Inflammatory macrophage (primary cell): ENCODE measurements at places on chromosomes 1 and 21.

DNA sequence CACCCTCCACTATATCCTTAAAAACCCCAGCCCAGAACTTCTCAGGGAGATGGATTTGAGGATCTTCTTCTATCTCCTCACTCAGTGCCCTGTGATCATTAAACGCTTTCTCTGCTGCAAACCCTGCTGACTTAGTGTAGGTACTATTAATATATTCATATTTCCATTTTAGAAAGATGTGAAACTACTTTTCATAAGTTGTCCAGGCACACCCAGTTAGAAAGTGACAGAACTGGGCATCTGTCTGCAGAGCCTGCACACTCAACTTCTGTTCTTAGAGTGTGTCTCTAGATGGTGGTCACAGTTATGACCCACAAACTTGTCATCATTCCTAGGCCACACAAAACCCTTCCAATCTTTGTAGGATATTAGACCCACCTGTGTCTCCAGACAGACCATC lies 55.0 kb downstream of the FCRL5 start:
- DNase-seq = no peak

DNA sequence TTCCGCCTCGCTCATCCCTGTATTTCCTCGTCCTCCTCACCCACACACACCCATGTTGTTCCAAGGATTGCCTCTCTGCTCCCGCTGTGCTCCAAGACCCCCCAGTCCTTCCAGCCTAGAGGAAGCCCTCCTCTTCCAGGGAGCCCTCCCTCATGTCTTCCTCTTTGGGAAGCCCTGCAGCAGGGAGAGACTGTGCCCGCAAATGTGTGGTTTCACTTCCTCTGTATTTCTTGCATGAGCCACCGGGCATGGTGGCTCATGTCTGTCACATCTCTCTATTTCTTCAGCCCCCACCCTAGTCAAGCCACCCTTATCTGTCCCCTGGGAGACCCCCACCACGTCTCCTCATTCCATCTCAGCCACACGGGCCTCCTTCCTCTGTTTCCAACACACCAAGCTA lies 57.5 kb upstream of the PAX7 start:
- DNase-seq = no peak

GRCh38 chr1:145690587-145691558 lies 16.3 kb downstream of the PDZK1 start:
- DNase-seq = no peak

GRCh38 chr1:187504779-187505178 lies 676.0 kb downstream of the PLA2G4A start:
- no peak for DNase-seq

GRCh38 chr1:99728494-99729235 lies 37.8 kb downstream of the FRRS1 start:
- DNase-seq = no peak

DNA sequence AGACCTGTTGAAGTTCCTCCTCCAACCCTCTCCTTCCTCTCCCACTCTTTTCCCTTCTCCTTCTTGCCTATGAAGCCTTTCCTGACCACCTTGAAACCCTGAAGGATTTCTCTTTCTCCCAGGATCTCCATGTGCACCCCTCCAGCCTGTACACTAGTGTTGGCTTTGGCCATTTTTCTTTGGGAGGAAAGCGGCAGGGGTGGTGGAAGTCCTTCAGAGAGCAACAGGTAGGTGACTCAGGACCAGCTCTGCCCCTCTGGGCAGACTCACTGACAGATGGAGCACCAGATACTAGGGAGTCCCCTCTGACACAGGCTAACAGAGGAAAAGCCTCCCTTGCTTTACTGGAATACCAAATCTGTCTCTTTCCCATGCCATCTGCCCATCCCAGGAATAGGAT lies 4.6 kb downstream of the SLC26A9 start:
- no peak for DNase-seq

DNA sequence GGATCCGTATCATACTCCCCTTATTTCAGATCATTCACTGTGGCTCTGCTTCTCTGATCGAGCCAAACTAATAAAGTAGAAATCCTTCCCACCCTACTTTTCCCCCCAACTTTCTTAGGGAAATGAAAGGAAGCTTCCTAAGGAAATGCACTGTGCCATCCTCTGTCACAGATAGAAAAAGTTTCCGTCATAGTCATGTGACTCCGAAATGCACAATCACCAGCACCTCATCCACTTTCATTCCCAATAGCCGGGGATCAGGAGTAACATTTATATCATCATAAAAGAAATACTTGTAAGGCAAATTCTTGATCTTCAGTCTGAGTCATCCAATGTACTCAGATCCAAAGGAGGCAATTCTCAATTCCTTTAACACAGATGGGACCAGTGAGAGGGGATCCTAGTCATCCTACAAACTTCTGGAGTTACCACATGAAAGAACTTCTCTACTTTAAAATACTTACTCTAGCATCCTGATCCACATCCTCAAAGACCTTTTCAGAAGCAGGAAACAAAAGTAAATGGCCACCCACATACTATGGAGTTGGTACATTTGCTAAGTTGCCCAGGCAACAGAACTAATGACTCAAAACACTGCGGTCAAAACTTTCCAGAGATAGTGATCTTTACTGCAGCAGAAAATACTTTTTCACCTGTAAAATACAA lies 97.8 kb upstream of the ZC3H11B start:
- DNase-seq = no peak

- DNase-seq = no peak
Observed at GRCh38 chr21:36480618-36481017, 696 bp upstream of the CLDN14 start.

GRCh38 chr1:199046618-199047017 lies 407.8 kb downstream of the PTPRC start:
- no peak for DNase-seq

DNA sequence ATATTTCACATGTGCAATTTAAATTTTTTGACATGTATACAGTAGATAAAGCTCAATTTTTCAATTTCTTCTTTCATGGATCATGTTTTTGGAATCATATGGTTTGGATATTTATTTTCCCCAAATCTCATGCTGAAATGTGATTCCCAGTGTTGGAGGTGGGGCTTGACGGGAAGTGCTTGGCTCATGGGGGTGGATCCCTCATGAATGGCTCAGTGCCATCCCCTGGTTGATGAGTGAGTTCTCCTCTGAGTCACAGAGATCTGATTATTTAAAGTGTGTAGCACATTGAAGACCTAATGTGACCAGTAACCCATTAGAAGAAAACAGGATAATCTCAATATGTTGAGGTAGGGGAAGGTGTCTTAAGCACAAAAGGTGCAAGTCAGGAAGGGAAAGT lies 9.1 kb upstream of the IFI16 start:
- DNase-seq = peak; percentile 58

DNA sequence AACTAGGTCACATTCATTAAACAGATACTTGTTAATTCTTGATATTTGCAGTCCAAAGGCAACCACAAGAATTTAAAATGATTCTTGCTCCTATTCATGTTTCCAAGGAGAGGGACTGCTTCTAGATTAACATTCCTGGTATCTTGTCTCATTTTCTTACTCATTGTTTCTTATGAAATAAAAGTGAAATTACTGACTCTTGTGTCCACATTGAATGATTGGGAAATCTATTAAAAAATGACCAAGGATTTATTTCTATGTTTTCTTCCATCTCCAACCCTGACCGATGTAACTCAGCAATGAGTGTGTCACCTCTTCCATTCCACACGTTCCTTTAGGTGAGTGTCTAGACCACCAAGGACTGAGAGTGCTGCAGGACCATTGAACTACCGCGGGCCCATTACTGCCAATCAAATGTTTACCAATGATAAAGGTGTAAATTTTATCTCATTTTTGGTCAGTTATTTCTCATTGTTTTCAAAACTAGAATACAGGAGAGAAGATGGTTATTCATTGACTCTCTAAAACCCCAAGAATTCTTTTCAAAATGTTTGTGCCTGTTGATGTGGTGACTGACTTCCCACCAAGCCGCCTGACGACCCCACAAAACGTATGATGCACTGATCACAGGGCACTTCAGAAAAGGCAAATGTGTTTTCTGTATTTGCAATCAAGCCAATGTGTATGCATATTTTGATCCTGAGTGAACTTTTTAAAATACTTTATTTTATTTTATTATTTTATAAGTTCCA lies 414.6 kb upstream of the PTBP2 start:
- DNase-seq = no peak

GRCh38 chr21:37560385-37560784 lies 193.8 kb downstream of the DYRK1A start:
- no peak for DNase-seq

- DNase-seq = no peak
Observed at GRCh38 chr1:40985161-40985560, 5.7 kb downstream of the CTPS1 start.

- no peak for DNase-seq
Observed at GRCh38 chr1:214317734-214318133, 36.8 kb downstream of the SMYD2 start.

- DNase-seq = no peak
Observed at GRCh38 chr1:39852214-39852791, 31.0 kb downstream of the TRIT1 start.

DNA sequence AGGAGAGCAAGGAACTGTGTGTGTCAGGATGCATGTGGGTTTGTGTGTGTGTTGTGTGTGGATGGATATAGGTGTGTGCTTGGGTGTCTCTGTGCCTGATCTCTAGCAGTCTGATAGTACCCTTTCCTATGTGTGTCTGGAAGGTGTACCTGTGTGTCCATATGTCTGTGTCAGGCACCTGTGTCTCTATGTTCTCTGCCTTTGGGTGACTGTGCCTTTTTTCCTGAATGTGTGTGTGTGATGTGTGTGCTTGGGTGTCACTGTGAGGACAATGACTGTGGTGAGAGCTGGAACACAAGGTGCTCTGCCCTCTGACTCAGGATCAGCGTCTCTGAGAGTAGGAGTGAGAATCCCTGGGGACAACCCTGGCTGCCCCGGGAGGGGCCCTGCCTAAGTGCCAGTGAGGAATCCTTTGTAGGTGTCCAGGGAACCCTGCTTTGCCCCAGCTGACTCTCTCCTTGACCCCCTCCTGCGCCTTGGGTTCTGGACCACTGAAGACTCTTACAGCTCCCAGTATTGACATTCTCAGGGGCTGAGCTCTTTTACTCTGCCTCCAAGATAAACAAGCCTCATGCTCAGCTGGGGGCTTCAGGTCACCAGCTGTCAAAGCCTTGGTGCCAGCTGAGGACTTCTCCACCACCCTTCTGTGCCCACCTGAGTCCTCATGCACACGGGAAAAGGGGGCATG lies 735 bp upstream of the EFNA3 start:
- DNase-seq = no peak

DNA sequence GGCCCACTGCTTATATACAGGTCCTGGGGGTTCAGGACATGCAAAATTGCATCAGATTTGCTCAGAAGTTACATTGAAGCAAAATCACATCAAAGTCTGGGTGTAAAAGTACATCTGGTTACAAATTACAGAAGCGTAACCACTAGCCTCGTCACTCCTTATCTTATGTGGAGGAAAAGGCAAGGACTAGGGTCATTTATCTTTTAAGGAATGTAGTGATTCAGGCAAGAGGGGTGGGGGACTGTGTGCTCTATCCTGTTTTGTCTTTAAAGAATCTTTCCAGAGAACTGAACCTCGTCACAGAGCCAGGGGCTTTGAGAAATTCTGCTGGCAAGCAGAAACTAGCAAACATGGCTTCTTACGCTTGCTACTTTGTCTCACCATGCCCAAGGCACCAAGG lies 61.1 kb upstream of the RAB4A start:
- no peak for DNase-seq

- no peak for DNase-seq
Observed at GRCh38 chr21:27477296-27477695, 510.4 kb upstream of the ADAMTS5 start.

GRCh38 chr1:210757677-210758076 lies 376.3 kb downstream of the KCNH1 start:
- DNase-seq = no peak

GRCh38 chr21:25169370-25169769 lies 437.9 kb downstream of the MRPL39 start:
- DNase-seq = no peak

DNA sequence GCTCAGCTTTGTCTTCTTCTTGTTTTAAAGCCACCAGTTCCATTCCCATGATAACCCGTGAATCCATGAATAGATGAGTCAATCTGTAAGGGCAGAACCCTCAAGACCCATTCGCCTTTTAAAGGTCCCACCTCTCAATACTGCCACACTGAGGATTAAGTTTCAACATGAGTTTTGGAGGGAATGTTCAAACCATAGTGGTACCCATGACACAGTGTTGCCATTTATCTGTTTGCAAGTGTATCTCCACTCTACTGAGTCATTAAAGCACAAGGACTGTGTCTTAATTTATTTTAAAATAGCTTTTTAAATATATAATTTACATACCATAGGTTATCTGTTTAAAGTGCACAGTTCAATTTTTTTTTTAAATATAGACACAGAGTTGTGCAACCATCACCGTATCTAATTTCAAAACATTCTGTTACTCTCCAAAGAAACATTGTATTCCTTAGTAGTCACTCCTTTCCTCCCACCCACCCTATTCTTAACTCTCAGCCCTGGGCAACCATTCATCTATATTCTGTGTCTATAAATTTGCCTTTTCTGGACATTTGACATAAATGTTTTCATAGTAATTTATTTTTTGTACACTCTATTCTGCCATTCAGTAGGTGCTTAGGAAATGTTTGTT lies 4.8 kb upstream of the IL24 start:
- DNase-seq = no peak

DNA sequence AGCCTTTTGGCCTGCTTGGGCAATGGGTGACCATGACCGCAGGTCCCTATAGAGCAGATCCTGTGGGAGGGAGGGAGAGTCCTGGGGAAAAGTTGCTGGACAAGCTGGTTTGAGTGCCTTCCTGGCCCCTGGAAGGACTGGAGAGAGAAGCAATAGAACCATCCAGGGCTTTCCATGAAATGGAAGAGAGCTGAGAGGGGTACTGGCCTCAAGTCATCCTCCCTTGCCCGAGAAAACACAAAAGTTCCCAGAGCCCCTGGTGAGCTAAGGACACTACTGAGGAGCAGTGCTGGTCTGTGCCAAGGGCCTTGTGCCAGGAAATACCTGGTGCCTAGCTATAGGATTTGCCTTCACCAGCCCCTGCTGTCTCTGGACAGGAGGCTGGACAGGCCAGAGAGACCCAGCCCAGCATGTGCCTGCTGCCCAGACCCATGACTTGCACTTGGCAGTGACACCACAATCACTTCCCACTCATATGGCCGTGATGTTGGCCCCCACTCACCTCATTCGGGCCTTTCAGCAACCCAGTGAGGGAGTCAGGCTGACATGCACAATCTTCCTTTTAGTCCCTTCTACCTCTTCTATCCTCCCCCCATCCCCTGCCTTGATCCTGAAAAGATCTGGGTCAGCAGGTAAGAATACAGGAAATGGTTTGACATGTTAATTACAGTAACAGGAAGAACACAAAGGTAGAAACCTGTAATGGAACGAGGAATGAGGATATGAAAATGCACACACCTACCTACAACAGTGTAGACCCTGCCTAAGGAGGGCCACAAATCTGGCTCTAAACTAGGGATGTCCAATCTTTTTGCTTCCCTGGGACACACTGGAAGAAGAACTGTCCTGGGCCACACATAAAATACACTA lies 7.0 kb downstream of the SH3BP5L start:
- DNase-seq = peak; percentile 60

DNA sequence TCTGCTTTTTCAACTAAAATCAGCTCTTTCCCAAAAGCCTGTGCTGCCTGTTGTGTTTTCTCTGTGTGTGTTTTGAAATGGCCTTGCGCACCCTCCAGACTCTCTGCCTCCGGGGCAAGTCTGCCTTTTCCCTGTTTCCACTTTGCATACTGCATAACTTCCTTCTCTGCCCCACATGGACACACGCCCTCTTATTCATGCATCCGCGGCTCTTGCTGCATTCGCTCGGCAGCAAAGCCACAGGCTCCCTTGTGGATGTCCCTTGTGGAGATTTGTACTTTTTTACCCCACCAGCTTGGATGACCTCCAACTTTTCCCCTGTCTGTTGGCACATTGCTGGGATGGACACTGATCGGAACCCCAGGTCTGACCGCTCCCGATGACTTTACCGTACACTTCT lies 147.6 kb downstream of the ADSS2 start:
- DNase-seq = peak; percentile 87
